ENCODE measurements at places on chromosomes 4 and X.

- no peak for DNase-seq
Observed at GRCh38 chr4:186790630-186791029, 67.0 kb upstream of the FAT1 start.

DNA sequence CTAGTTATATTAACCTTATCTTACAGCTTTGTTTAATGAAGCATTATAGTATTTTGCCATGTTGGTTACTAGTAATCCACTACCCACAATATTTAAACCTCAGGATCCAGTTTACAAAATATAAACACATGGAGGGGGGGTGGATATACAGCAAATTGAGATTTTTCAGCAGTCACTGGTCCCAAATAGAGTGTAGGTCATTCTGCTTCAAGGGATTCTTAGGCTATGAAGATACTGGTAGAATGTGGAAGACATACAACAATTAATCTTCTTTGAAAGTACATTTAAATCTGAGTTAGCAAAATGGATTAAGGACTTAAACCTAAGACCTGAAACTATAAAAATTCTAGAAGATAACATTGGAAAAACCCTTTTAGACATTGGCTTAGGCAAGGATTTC lies 569.6 kb downstream of the ZNF674 start:
- DNase-seq, result no peak

GRCh38 chr4:110620691-110621327 lies 2.1 kb downstream of the PITX2 start:
- DNase-seq, result no peak

- no peak for DNase-seq
Observed at GRCh38 chr4:12359420-12359819, 930.7 kb upstream of the HS3ST1 start.
